ENCODE measurements at places on chromosomes 2 and 18.

DNA sequence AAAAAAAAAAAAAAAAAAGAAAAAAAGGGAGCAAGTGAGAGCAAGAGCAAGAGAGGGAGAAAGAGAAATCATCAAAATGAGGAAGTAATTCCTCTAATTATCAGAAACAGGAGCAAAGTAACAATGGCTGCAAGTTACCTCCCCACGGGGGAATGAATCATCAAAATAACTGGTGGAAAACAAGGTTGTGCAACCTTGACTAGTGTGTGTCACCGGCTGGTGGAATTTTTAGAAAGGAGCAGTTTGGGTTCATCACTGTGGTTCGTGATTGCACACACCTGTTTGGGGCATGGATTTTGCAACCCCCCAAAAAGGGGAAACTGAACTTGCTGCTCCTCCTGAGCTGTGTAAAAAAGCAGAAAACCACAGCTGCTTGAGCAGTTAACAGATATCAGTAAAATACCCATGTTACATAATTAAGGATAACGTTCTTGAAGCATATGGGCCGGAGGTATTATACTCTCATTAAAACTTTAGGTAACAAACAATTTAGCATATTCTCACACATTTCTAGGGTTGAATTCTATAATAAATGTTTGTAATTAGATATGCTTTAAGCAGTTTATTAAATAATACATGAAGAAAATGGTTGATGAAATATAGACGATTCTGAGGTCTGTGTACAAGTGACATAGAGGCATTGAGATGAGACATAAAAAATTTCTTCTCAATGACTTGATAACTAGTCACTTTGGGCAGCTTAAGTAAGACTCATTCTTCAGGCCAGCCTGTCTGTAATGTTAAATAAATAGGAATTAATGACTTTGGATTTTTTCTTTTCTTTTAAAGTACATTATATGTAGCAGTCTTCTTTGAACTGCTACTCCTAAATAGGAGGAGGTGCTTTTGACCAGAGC is 184.2 kb upstream of the ZEB2 start:
- DNase-seq = no peak

- no peak for DNase-seq
Observed at GRCh38 chr2:189522435-189523151, 58.0 kb downstream of the SLC40A1 start.

DNA sequence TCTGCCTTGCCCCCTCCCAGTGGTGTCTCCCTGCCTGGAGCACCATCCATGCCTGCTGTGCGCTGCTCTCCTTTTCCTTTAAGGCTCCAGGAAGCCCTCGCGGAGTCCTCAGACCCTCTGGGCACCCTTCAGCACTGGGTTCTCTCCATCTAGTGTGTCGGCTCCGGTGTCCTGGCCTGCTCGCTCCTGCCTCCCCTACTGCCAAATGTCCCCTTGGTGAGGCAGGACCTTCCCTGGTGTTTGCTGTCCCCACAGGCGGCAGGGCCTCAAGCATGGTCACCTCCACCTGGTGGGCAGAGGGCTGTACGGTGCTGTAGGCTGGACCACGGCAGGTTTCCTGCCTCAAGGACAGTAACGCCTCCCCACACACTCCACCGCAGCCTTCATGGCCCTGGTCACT is 90.2 kb downstream of the DGKD start:
- DNase-seq = no peak

GRCh38 chr2:38323623-38324022 is 53.5 kb downstream of the ATL2 start:
- DNase-seq = no peak

DNA sequence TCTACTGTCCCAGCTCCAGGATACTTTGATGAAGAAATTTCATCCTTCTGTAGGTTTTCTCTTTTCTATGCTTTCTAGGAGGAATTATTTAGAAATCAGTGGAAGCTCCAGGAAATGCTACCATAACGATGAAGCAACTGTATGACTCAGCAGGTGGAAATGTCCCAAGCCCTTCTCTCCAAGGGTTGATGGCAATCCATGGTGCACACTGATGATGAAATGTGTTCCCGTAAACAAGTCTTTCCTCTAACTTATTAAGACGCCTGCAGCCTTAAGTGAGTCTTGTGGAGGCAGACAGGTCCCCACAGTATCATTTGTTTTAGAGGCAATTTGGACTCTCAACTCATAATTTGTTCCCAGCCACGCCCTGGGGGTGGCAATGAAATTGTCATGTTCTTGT is 777.6 kb upstream of the SOX11 start:
- no peak for DNase-seq

- no peak for DNase-seq
Observed at GRCh38 chr2:55395724-55396605, 23.7 kb downstream of the CCDC88A start.

- no peak for DNase-seq
Observed at GRCh38 chr2:94978917-94979316, 46.6 kb upstream of the MAL start.

GRCh38 chr2:19111354-19111753 is 247.1 kb downstream of the OSR1 start:
- no peak for DNase-seq

DNA sequence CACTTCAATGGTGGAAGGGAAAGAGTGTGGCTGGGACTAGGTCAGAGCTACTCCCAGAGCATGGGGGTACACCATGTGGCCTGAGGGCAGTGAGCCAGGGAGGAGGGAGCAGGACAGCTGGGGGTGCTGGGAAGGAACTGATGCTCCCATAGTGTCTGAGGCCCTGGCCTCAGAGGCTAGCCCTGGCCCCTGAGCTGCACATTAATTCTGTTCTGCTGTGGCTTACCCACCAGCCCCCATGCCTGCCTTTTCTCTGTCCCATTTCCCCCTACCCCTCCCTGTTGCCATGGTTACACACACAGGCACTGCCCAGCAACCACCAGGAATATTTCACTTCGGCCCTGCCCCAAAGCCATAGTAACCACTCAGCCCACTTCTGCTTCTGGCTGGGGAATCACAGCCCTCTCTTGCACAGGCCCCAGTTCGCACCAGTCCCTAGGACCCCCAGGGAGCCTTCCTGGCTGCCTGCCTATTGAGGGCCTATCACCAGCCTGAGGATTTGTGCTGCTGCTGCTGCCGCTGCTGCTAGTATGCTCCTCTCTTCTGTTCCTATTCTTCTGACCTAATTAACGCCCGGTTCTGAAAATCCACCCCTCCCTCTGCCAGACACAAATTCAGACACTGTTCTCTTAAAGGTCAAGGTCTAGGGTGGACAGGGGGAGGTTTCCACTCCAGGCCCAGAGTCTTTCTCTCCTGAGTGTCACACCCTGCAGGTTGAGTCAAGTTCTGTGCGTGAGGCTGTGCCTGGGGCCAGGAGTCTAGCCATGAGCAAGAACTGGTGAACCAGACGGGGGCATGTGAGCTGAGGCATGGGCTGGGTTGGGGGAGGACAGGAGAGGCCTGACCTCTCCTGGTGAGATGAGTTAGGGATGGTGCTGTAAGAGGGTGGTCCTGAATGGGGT is 87.1 kb upstream of the MCFD2 start:
- no peak for DNase-seq

- DNase-seq = peak; percentile 63
Observed at GRCh38 chr2:11103984-11104793, 51.1 kb upstream of the SLC66A3 start.

DNA sequence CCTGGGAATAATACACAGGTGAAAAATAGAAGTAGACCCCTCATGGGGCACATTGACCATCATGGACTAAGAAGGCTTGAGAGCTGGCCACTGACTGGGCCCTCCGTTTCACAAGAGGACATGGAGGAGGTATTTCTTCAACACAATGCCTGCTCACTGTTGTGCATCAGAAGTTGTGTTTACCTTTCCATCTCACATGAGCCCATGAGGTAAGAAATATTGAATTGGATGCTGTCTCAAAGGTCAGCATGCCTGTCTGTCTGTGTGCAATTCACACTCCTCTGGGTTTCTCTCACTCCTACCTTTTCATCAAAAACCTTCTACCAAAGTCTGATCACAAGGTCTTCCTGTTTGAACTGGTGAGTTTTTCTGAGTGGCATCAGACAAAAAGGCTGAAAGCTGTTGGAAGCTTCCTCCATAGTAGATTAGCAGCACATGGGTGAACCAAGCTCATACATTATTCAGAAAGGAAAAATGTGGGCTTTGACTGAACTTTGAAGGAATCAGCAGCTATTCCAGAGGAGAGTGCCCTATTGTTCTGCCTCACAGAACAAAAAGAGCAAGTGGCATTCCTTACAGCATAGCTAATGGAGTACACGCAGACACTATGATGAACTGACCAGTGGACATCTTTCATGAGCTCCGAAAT is 143.2 kb upstream of the RND3 start:
- DNase-seq = no peak

- DNase-seq = no peak
Observed at GRCh38 chr2:98900721-98901120, 35.3 kb downstream of the CRACDL start.

GRCh38 chr2:86372133-86372532 is 34.7 kb upstream of the REEP1 start:
- DNase-seq = no peak

- no peak for DNase-seq
Observed at GRCh38 chr2:241752689-241753276, 18.4 kb downstream of the D2HGDH start.

- no peak for DNase-seq
Observed at GRCh38 chr2:198408171-198408570, 603.8 kb downstream of the PLCL1 start.

GRCh38 chr2:113829761-113830160 is 60.1 kb upstream of the ACTR3 start:
- no peak for DNase-seq

- no peak for DNase-seq
Observed at GRCh38 chr2:29035016-29035745, 39.1 kb downstream of the PCARE start.

GRCh38 chr2:238060542-238061314 is at the start of gene SCLY:
TSS of gene SCLY (plus strand) at chr2:238061001. CDS start at chr2:238061055, 54 bp downstream.
- DNase-seq = peak; percentile 98

GRCh38 chr2:121570036-121570666 is 39.5 kb downstream of the RNU4ATAC start:
- DNase-seq = no peak

DNA sequence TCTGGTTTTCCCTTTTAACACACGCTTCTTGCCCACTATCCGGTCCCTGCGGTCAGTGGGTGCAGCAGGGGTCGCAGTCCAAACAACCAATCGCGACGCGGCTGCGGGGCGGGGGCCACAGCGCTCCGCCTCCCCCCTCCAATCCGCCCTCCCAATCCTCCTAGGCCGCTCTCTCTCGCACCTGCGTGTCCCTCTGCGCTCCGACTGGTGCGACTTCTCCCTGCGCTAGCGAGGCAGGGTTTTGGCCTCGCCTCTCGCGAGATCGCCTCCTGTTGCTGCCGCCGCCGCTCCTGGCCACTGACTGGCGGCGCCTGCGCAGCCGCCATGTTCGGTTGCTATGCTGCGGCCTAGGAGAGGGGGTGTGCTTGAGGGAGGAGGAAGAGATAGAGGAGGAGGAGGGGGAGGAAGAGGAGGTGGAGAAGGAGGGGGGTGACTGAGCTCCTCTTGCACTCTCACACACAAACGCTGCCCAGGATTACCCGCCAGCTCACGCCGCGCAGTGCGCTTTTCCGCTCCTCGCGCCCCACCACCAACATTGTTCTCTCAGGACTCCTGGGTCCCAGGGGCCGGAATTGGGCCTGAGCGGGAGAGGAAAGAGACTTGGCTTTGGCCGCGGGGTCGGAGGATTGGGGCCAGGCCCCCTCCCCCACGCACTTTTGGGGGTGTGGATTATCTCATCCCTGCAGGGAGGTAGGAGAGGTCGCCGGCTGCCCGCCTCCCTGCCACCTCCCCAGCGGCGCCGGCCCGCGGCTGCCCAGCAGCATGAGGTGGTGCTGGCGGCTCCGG is at the start of gene PTPN4:
TSS of gene PTPN4 (plus strand) at position 472 of the 786 bp plus-strand sequence. CDS start 49,932 bp downstream, outside the sequence.
- DNase-seq = peak; percentile 96

DNA sequence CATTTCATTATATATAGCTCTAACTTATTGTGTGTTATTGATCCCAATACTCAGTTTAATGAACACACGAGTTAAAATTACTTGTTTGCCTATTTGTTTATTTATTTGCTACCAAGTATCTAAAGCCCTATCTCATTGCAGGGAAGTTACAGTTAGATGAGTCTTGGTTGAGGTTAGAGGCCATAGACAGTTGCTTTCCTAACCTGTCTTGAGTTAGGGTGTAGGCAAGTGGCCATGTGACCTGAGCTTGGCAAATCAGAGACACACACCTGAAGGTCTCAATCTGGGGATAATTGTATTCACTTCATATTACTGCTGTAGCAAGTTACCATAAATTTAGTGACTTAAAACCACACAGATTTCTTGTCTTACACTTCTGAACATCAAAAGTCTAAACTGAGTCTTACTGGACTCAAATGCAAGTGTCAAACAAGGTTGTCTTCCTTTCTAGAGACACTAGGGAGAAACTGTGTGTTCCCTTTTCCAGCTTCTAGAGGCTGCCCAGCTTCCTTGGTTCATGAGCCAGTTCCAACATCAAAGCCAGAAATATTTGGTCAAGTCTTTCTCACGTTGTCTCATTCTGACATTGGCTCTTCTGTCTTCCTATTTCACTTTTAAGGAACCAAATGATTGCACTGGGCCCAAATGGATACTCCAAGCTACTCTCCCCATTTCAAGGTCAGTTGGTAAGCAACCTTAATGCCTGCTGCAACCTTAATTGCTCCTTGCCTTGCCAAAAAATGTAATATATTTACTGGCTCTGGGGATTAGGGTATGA is 39.7 kb downstream of the COL3A1 start:
- no peak for DNase-seq

- no peak for DNase-seq
Observed at GRCh38 chr2:177169810-177170514, 42.6 kb upstream of the HNRNPA3 start.

- no peak for DNase-seq
Observed at GRCh38 chr2:216159646-216160045, 50.5 kb downstream of the XRCC5 start.
